Testis (tissue), 5 donors: ENCODE measurements at places on chromosomes 6 and 20. TPM values are rescaled to one million over a fixed set of nuclear protein-coding genes. Genes with fewer than 3 reads are reported as not detected.

DNA sequence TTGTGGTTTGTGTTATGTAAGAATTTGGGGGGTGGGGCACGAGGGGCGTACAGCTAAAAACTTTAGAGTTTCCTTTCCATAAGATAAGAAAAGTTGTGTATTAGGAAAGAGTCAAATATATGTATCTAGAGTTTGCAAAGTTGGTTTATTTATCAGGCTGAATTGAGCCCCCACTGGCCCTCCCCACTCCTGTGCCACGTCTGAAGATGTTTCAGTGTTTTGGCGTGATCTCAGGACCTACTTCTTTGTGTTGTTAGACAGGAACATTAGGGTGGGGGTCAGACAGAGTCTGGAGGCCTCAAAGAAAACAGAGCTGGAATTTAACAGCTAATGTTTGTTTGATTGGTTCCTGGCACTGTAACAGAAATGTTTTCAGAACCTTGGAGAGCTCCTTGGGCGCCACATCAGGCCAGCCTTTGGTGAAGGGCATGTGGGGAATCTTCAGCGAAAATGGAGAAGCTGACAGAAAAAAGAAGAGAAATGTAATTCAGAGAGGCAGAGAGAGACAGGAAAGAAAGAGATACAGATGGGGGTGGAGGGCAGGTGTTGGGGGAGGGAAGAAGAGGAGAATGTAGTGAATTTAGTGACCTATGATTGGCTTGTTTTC lies 674 bp downstream of the NRSN1 start:
- peak; percentile 50 for DNase-seq

GRCh38 chr6:113842165-113842564 lies 15.0 kb upstream of the MARCKS start:
- no peak for DNase-seq

GRCh38 chr20:13139459-13140150 lies 81.5 kb upstream of the ISM1 start:
- no peak for DNase-seq

DNA sequence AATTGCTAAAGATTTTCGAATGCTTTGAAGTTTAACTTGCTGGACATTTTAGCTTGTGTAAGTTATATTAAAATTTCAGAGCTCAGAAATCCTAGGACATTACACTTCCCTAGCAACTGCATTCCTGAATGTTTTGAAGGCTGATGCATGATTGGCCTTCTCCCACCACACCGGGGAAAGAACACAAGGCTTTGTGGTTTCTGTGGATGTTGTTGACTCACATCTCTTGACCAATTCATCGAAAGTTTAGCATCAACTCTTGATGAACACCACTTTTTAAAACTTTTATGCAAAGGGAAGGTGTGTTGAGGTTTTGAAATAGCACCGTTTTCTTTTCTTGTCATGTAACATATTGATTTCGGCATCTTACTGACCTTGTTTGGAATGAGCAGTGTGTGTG lies 81.1 kb downstream of the RIMS1 start:
- DNase-seq, result no peak

DNA sequence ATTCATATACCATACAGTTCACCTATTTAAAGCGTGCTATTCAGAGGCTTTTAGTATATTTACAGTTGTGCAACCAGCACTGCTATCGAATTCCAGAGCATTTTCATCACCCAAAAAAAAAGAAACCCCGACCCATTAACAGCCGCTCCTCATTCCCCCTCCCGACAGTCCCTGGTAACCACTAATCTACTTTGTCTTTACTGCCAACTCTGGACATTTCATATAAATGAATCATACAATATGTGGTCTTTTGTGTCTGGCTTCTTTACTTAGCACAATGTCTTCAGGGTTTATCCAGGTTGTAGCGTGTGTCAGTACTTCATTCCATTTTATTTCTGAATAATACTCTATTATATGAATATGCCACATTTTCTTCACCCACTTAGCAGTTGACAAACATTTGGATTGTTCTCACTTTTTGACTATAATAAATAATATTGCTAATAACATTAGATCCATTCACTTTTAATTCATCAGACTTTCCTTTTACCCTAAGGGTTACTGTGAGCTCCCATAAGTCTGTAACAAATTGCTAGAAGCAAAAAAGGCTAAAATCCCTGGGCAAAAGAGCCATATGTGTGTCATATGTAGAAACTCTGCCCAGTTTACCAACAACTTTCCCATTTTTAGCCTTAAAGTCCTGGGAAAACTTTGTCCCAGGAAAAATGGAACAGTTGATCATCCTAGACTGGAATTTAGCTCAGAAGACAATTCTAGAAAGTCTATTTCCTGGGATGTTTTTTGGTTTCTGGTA lies 23.2 kb upstream of the ROS1 start:
- no peak for DNase-seq

DNA sequence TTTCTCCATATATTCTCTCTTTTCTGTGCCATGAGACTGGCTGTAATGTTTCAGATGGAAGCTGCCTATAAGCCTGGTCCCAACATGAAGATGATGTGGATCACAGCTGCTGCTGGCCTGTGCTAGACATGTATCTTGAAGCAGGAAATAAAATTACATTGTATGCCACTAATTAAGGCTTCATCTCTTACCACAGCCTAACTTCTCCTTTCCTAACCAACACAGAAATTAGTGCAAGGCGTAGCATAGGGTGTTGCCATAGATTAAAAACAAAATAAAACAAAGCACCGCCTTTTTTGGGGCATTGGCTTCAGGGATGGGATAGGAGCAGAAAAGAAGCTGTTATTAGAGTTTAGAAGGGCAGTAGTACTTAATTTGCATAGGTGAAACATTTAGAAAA lies 4.7 kb upstream of the SLC17A4 start:
- no peak for DNase-seq

DNA sequence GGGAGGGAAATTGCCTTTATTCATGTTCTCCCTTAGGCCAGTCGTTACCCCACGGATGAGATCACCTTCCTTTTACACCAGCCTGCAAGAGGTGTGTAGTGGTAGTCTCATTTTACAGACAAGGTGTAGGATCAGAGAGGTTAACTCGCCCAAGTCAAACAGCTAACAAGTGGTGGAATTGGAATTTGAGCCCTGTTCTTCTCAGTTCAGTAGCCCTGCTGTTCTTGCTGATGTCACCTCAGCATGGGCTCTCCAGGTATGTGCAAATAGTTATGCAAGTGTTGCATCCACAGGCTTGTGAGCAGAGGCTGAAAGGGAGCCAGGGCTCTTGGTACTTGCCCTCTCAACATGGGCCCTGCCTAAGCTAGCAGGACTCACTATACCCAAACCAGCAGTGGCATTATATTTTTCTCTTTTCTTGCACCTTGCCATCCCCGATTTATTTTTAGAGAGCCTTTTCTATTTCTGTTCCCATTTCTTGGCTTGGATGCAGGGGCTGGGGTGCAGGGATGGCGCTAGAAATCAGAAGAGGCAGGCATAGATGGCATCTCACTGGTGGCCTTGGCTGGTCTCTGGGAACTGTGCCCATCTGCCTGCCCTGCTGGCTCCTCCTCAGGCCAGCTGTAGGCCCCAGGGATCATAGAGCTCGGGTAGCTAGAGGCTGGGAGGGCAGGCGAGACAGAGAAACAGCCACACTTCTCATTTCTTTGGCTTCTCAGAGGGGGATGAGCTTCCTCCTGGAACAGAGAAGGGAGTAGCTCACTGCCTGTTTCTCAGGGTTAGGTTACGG lies 18.2 kb downstream of the PPARD start:
- peak; percentile 80 for DNase-seq

DNA sequence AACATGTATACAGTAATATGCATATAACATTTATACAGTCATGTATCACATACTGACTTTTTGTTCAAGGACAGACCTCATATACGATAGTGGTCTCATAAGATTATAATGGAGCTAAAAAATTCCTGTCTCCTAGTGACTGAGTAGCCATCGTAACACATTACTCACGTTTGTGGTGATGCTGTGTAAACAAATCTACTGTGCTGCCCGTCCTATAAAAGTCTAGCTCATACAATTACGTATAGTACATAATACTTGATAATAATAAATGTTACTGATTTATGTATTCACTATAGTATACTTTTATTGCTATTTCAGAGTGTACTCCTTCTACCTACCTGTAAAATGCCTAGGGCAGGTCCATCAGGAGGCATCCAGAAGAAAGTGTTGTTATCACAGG lies 17.4 kb downstream of the SERAC1 start:
- DNase-seq, result no peak

- no peak for DNase-seq
Observed at GRCh38 chr20:19952392-19952791, 64.8 kb upstream of the NAA20 start.

- no peak for DNase-seq
Observed at GRCh38 chr6:147677647-147678046, 169.2 kb downstream of the SAMD5 start.

DNA sequence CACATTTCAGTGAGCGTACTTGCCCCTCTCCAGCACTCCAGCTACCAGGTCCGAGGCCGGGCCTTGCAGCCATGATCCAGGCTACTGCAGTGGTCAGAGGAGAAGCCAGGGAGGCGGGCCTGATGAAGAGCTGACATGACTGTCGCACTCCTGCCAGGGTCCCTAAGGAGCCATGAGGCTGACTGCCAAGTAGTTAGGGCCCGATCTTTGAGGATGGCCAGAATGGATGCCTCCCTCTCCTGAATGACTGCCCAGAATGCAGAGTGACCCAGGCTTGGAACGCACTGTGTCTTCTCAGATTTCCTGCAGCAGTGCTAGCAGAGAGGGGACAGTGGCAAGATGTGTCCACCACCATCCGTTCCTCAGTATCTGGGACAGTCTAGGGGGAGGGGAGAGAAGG lies 24.7 kb upstream of the LRFN2 start:
- no peak for DNase-seq

CTAGE9 gene
- 10.3 TPM for total RNA-seq

RHAG gene
- total RNA-seq, result not detected

PHACTR3 gene
- total RNA-seq, result 0.94 TPM

MMP24 gene
- 1.1 TPM for total RNA-seq

MOG gene
- total RNA-seq, result 0.19 TPM

TPMT gene
- 21.0 TPM for total RNA-seq
